ENCODE measurements at places on chromosomes 3 and 15.

- DNase-seq = no peak
Observed at GRCh38 chr15:60656041-60656440, 177.1 kb upstream of the ICE2 start.

- DNase-seq = no peak
Observed at GRCh38 chr3:14352002-14352627, 50.3 kb upstream of the SLC6A6 start.

DNA sequence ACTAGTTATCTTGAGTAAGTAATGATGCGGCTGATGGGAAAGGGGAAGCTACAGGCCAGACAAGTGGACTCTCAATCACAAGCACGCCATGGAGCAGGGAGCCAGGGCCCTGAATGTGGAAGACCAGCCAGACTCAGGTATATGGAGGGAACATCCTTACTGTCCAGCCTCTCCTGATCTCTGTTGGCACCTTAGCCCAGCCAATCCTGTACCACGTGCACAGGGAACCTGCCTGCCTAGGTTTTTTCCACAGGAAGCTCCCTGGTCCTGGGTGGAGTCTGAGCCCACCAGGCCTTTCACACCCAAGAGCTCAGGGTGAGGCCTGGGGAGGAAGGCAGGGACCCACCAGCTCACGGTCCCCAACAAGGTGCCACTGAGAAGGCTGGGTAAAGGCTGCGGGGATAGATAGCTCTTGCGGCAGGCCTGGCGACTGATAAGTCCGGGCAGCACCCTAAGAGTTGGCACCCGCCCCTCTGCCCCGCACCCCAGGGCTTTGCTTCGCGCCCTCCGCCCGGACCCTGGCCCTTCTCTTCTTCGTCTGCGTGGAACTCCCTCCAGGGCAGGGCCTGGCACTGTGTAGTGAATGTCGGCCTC lies 933 bp upstream of the APEH start:
- DNase-seq = no peak

- DNase-seq = no peak
Observed at GRCh38 chr3:41317718-41318117, 118.4 kb downstream of the CTNNB1 start.

GRCh38 chr3:12489832-12490231 lies 5.6 kb downstream of the TSEN2 start:
- no peak for DNase-seq

DNA sequence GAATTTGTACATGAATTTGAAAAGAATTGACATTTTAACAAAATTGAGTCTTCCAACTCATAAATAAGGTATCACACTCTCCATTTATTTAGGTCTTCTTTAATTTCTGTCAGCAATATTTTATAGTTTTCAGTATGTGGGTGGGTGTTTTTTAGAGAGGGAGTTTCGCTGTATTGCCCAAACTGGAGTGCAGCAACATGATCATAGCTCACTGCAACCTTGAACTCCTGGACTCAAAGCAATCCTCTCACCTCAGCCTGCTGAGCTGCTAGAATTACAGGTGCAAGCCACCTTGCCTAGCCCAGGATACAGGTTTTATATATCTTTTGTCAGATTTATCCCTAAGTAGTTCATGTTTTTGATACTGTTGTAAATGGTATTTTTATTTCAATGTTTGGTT lies 4.6 kb downstream of the WDR93 start:
- DNase-seq = no peak

- DNase-seq = no peak
Observed at GRCh38 chr3:107063351-107063750, 313.9 kb upstream of the CCDC54 start.

DNA sequence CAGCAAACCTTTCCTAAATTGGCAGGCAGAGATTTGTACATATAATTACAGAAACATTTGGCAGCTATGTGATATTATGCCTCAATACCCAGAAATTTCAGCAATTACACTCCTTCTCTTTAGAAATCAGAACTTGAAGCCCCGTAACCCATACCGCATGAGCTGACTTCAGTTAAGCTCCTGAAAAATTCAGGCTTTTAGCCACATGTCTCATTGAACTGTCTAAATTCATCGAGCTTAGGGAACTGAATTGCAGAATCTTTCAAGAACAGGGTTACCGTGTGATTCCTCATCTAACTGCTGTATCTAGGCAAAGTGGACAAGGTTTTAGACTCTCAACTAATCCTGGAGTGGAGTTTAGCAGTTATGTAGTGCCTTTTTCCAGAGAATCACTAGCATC lies 333.0 kb downstream of the EPHA3 start:
- DNase-seq = no peak

DNA sequence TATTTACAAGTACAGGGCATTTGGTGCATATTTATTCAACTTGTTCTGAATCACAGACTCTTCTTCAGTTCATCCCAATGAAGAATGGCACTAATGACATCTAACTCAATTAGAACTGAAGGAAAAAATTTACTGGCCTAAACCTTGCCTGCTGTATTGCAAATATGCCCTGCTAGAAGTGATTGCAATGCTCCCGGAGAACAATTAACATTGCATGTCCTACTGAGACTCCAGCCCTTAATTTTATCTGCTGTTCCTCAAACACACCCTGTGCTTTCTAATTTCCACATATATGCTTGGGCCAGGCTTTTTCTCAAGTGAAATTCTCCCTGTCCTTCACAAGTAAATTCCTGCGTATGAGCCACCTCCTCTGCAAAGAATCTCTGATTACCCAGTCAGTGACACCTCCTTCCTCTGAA lies 8.3 kb downstream of the ACKR4 start:
- DNase-seq = no peak

DNA sequence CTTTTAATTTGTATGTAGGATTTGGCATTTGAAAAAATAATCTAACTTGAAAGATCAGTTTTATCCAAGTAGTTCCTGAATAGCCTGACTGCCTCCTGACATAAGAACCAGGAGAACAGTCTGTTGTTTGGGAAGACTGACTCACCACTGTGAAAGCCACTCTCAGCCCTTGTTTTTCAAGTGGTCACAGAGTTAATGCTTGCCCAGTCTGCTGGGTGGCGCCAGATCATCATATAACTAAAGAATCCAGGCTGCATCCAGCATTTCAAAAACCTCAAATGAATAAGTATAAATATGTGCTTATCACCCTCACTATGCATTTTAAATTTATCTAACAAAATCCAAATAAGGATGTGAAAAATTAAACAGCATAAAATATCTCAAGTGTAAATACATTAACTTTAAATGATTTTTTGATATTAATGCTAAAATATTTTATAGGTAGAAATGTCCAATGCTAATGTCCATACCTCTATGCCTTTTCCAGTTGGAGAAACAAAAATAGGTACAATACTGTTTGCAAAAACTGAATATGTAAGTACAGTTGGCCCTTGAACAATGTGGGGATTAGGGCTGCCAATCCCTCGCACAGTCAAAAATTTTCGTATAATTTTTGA lies 26.9 kb upstream of the ZBBX start:
- no peak for DNase-seq

DNA sequence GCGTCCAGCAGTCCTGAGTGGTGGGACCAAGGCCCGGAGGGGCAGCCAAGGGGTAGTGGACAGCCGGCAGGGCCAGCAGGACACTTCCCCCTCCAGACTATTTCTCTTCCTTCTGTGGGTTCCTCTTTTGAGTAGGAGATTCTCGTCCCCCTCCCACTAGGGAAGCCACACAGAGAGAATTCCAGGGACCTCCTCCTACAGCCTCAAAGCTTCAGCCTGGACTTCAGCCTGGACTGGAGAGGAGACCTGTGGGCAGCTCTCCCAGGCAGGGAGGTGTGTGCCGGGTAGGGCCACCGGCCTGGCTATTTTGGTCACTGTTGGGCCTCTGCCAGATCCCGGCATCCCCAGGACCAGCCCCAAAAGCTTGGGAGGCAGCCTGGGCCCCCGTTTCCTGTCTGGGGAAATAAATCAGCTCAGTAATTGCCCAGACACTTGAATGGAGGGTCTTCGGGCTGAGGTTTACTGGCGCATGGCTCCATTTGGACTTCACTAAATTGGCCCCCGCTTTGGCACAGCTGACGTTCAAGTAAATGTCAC lies 1.3 kb downstream of the SLC6A6 start:
- no peak for DNase-seq

GRCh38 chr3:149908424-149908957 lies 62.2 kb downstream of the PFN2 start:
- DNase-seq = no peak

- DNase-seq = no peak
Observed at GRCh38 chr3:44339181-44340057, 853 bp downstream of the TCAIM start.

- DNase-seq = no peak
Observed at GRCh38 chr3:152620395-152620794, 214.5 kb upstream of the P2RY1 start.

GRCh38 chr3:110654843-110655502 lies 416.6 kb upstream of the NECTIN3 start:
- DNase-seq = no peak

DNA sequence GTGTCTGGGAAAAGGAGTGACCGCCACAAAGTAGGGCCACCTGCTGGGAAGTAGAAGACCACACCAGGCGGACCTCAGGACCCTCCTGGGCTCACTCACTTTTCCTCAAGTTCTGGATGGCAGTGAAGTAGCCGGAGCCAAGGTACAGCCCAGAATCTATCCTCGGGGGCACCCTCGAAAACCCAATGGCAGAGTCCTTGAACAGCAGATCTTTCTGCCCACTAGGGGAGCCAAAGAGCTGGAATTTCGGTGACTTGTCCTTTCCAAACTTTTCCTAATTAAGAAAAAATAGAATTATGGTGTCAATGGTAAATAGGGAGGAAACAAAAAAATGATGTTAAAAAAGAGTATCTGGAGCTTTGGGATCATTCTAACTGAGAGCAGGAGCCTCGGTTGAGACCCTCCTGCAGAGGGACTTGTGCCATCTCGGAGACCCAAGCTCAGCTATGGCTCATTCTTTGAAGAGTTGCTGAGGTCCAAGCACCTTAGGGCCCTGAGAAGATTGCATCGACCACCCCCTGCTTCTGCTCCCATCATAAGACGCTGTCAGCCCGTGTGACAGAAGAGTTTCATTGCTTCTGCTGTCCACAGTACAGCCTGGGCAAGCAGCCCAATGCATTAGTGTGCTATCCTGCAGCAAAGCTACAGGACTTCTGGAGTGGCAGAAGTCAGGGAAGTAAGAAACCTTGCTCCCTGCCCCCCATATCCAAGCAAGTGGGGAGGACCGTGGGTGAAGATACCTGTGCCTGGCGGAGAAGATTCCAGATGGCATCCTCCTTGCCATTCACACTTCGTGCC lies 14.8 kb downstream of the LTF start:
- DNase-seq = no peak

GRCh38 chr3:33063651-33064051 lies 33.3 kb downstream of the GLB1 start:
- peak; percentile 47 for DNase-seq

DNA sequence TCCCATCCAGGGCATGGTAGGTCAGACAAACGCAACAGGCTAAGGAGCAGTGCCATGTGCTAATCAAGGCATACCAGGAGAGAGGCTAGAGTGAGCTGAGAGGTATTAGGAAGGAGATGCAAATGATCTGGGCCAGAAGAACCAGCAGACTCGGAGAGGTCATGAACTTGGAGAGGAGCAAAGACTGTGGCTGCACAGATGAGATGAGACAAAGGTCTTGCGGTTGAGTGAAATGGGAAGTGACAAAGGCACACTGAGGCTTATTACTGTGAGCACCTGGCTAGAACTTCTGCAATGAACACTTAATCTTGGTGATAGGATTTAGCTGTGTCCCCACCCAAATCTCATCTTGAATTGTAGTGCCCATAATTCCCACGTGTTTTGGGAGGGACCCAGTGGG lies 380.2 kb downstream of the ULK4 start:
- no peak for DNase-seq

DNA sequence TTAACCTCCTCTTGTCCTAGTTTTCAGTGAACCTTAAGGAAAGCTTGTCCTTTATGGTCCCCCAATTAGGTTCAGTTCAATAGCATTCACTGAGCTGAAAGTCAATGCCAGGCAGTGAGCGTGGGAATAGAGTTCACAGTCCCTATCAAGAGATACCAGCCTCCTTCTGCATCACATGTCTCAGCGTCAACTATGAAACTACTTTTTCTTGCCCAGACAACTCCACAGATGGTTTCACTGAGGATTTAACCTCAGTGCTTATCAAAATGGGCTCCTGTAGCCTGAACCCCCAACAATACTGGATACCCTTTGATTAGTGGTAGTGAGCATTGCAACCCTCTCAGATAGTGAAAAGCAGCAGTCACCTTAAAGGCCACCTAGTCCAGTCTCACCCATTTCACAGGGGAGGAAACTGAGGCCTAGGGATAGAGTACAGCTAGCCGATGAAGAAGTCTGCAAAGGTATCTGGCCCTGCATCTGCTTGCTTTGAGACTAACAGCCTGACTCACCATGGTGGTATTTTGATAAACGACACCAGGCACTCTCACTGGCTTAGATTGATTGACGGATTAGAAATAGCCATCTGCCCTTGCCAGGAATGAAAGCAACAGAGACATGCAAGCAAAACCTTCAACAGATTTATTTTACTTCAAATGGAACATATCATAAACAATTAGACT lies 1.6 kb upstream of the UBA3 start:
- no peak for DNase-seq

- no peak for DNase-seq
Observed at GRCh38 chr15:82139823-82140268, 94.0 kb upstream of the MEX3B start.

GRCh38 chr3:4512895-4513616 lies 19.9 kb downstream of the ITPR1 start:
- no peak for DNase-seq
